ENCODE measurements at places on chromosomes 4 and X.

DNA sequence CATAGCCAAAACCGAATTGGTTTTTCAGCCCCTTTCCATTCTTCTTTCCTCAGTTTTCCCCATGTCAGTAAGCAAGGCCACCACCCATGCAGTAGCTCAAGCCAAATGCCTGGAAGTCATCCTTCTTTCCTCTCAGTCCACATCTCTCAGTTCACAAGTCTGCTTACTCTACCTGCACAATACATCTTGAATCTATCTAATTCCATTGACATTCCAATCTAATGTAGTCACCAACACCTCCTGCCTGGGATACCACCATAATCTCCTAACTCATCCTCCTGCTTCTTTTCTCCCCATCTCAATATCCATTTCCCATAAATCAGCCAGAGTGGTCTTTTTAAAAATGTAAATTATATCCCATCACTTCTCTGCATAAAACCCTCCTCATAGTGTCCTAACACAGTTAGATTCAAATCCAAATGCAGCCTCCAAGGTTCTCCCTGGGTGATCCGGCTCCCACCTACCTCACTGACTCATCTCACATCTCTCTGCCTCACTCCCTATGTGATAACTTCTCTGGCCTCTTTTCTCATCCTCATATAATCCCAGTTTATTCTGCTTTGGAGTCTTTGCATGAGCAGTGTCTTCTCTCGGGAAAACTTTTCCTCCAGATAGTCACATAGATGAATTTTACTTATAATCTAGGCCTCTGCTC is 26.9 kb downstream of the KCNIP4 start:
- no peak for DNase-seq

DNA sequence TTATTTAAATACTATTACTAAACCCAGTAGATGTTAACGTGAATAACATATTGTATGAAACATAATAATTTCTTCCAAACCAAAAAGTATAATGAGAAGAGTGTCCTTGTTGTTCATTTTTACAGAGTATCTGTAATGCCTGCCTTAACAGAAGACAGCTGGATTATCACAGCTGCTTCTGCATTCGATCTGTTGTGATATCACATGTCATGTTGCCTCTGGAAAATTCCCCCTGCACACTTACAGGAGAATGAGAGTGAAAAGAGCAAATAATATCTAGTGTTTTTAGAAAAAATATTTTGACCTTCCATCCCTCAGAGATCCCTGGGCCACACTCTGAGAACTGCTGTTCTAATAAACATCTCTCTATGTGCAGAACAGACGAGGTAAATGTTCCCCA is 240.1 kb upstream of the NOCT start:
- DNase-seq = no peak

DNA sequence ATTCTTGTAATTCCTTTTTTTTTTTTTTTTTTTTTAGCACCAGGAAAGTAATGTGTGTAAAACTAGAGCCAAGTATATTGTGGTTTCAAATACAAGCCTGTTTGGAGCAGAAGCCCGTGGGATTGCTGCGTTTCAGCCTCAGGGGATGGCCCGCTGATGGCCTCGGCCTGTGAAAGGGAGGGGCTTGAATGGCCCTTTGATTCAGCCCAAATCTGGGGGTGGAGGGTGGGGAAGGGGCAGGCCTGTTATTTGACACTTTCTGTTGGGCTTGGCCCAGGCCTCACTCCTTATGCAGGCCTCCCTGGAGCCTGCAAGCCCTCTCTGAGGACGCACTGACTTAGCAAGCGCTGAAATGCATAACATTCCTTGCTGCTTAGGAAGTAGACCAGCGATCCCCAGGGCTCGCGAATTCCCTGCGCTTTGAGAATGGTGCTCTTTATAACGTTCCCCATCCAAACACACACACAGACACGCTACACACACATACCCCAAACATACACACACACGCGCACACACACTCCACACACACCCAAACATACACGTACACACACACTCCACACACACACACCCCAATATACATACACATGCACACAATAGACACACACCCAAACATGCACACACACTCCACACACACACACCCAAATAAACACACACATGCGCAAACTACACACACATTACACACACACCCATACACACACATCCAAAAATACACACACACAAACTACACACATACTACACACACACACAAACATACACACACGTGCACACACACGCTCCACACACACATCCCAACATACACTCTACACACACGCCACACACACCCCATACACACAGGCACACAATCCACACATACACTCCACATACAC is 29.6 kb downstream of the TLR10 start:
- peak; percentile 94 for DNase-seq

DNA sequence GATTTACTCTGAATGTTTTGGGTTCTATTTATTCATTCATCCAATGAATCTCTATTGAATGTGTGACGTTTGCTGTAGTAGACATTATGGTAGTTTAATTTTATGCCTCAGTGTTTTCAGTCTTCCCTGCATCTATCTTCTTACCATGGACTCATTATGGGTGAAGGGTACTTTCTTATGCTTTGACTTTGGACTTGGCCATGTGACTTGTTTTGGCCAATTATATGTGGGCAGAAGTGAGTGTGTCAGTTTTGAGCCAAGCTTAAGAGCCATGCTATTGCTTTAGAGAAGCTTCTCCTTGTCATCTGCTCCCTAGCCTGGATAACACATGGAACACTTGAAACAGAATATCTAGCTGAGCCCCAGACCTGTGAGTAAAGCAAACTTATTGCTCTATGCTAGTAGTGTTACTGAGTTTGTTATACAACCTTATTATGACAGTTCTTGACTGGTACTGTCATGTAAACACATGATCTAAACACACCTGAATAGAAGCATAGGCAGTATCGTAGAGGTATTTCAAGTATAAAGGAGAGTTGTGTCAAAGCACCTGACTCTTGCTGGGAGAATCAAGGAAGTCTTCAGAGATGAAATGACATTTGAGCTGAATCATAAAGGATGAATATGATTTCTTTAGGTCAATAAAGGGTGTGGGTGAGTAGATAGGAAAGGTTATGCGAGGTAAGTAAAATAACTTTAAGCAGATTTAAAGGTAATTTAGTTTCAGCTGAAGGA is 128.4 kb downstream of the NAA11 start:
- DNase-seq = no peak

GRCh38 chr4:75513526-75514130 is 575 bp downstream of the RCHY1 start:
- DNase-seq = no peak

DNA sequence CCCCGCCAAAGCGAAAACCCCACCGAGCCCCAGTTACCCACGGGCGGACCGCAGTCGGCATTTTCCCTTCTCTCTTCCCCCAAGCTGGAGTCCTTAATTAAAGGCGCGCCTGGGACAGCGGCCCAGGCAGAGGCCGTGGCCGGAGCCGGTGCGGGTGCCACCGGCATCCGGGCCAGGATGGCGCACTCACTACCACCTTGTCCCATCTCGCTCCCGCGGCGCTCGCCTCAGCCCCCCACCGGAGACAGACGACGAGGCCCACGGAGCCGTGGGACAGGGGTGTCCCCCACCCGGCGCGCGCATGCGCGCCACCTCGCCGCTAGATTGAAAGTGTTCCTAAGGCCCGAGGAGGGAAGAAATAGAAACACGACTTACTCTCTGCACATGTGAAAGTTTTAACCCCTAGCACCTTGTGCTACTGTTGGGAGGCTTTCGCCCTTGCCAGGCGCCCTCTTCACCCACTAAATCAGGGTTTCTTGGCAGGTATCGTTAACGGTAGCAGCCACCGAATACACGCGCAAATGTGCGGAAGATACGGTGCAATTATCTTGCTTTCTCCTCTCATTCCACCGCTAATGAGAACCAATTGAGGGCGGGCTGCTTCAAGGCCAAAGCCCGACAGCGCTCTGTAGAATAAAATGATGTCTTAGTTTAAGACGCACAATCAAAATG is 64.3 kb upstream of the CCDC160 start:
- peak; percentile 45 for DNase-seq

DNA sequence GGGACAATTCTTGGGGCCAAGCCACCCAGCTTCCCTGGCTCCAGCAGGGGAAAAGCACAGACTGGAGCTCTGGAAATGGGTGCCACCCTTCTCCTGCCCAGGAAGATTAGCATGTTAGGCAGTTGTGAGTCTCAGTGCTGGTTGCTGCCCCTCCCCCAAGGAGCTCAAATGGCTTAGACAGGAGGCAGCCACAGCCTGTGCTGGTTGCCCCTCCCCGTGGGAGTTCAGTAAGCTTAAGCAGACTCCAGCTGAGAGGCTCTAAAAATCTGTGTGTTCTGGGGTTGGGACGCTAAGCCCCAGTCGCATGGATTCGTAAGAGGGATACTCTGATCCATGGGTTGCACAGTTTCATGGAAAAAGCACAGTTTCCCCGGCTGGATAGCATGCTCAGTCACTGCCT is 92.7 kb upstream of the NDST3 start:
- DNase-seq = no peak

GRCh38 chr4:60683357-60683756 is 516.8 kb upstream of the ADGRL3 start:
- no peak for DNase-seq

DNA sequence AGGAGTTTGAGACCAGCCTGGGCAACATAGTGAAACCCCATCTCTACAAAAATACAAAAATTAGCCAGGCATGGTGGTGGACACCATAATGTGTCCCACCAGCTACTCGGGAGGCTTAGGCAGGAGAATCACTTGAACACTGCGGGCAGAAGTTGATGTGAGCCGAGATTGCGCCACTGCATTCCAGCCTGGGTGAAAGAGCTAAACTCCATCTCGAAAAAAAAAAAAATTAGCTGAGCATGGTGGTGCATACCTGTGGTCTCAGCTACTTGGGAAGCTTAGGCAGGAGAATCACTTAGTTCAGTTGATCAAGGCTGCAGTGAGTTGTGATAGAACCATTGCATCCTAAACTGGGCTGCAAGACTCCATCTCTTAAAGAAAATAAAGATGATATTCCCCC is 91.2 kb downstream of the PLS3 start:
- DNase-seq = no peak

- DNase-seq = no peak
Observed at GRCh38 chr4:114811564-114812301, 213.1 kb downstream of the UGT8 start.

GRCh38 chr4:161336016-161336530 is 827.7 kb downstream of the FSTL5 start:
- DNase-seq = no peak
